Ovary (tissue), 10 donors: ENCODE measurements at places on chromosomes 3 and 15. TPM values are rescaled to one million over a fixed set of nuclear protein-coding genes. Genes with fewer than 3 reads are reported as not detected.

- no peak for DNase-seq
These were observed 23.8 kb downstream of the RLBP1 start for GRCh38 chr15:89197503-89197971.

DNA sequence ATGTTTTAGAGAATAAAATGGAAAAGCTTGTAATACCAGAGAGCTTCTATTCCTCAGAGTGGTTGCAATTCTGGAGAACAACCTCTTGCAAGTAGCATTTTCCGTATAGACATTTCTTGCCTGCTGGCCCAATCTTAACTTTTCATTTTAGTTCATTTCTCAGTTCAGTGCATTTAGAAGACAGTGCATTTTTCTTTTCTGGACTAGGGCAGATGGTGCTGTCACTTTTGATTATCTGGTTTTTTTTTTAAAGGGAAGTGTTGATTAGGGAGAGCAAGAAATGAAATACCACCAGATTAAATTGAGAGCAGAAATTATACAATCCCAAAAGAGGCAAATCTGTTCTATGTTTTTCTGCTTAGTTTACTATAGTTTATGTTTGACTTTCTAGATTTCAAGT lies 172.7 kb downstream of the GHSR start:
- DNase-seq, result no peak

PLAAT1 gene
- not detected for total RNA-seq

- DNase-seq, result peak; percentile 91
These were observed 7.6 kb downstream of the EPHB3 start for GRCh38 chr3:184568924-184569829.

DNA sequence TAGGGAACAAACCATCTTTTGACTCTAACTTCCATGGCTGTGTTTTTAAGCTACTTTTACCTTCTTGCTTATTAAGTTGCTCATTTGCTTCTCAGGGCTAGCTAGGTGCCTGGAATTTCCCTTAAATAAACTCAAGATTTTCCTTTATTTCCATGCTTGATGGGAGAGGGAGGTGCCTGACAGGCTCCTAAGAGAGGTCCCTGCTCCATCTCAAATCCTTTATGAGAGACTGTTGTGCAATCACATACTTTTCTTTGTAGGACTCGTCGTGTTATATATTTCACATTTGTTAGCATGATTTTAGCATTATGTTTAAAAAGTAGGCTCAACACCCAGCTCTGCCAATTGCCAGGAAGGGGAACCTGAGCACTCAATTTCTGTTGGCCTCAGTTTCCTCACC lies 95.7 kb downstream of the SAMMSON start:
- no peak for DNase-seq

DNA sequence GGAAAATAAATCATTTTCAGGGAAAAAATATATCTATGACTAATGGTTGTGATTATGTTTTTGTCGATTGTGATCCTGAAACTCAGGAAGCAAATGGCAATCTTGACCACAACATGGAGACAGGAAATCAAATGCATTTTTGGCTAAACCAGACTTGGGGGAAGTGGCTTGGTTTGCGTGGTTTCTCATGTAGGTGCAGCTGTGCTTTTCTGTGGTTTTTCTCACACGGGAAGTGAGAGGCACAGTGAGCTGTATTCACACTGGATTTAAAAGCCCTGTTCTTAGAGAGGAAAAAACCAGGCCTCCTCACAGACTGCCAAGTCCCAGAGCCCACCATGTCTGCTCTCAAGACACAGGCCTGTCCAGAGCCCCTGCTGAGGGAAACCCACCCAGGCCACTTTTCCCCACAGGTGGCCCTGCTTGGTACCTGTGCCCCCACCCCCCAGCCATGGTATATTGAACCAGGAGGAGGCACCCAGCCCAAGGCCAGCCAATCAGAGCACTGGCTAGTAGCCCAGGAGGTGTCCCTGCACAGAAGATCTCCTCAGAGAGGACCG lies 46.1 kb downstream of the BTD start:
- DNase-seq, result no peak

DNA sequence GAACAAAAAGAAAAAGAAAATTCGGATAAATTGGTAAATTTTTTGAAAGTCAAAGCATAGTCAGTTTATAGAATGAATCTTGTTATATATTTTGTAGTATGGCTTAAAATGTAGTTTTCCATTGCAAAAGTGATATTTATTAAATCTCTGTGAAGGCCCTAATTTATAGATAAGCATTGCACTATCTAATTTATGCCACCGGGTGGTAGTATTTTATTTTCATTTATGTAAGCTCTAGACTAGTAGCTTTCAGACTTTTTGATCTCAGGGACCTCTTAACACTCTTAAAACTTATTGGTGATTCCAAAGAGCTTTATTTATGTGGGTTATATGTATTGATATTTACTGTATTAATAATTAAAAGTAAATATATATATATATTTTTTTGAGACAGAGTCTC lies 133.9 kb upstream of the LRRFIP2 start:
- DNase-seq, result no peak

GRCh38 chr3:49533786-49534519 lies 20.3 kb upstream of the BSN start:
- peak; percentile 84 for DNase-seq

GRCh38 chr15:89423981-89424380 lies 72.4 kb downstream of the RHCG start:
- DNase-seq, result no peak
